Motor neuron (in vitro differentiated cells): ENCODE measurements at places on chromosomes 6 and 20.

DNA sequence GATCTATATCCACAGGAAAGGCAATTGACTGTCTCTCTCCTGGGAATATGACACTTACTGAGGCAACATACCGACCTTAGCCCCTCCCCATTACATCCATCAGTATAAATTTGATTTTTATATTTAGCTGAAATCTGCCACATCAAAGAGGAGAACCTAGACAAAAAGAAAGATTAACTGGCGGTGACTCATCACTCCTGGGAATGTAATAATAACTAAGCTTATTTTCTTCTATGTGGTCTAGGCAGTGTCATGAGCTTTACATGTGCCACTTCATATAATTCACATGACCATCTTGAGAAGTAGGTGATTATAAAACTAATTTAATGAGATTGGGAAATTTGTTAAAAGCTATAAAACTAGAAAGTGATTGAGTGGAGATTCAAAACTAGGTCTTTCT lies 520.0 kb upstream of the HS3ST5 start:
- ATAC-seq: peak; percentile 98

DNA sequence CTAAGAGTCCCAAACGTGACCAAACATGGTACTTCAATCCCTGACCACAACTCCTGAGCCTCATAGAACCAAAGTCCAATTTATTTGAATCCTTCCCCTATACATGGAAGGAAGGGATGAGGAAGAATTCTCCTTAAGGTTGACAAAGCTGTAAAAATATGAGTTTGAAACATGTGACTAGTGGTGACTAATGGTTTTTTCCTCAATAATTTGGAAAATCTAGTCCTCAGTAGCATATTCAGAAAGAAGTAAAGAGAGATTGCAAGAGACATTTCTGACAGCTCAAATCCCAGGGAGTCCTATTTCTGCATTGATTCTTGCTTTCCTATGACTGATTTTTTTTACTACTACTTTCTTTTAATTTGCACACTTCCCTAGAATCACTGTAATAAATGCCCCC lies 443.7 kb downstream of the FRK start:
- no peak for ATAC-seq

GRCh38 chr20:23629017-23629541 lies 8.7 kb downstream of the CST3 start:
- ATAC-seq: peak; percentile 59

GRCh38 chr20:38915355-38915754 lies 10.9 kb upstream of the FAM83D start:
- no peak for ATAC-seq

DNA sequence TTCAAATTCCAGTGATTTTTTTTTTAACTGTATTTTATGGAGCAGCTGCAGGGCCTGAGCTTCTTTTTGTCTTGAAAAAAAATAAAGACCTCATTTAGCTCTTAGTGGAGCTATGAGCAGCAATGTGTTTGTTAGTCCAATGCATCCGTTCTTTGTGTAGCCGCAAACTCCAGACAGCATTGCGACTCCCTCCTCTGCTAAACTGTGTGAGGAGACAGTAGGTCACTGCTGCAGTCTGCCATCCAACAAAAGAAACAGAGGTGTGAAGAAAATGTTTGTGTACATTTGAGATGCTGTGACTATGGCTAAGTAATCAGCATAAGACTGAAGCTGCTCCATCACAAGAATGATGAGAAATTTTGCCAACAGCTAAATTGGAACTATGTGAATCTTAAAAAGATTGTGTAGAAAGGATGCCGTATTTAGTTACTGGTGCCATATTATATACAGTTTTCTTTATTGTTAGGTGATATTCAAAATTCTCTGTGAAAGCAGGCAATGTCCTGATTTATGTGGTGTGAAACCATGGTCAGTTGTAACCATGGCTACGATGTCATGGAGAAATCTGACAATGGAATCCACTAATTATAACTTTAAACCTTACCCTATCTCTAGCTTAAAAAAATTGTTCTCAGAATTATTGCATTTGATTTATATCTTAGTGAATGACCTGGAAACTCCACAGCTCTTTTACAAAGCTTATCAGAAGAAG lies 428.8 kb upstream of the EPHA7 start:
- ATAC-seq: peak; percentile 97

GRCh38 chr20:63191400-63191799 lies 24.5 kb downstream of the YTHDF1 start:
- no peak for ATAC-seq

- no peak for ATAC-seq
These were observed 37.8 kb downstream of the TAF8 start for GRCh38 chr6:42088101-42088591.

- ATAC-seq: no peak
These were observed 163.6 kb downstream of the SLC16A10 start for GRCh38 chr6:111250791-111251354.

GRCh38 chr6:107019047-107019446 lies 9.0 kb upstream of the MTRES1 start:
- no peak for ATAC-seq

DNA sequence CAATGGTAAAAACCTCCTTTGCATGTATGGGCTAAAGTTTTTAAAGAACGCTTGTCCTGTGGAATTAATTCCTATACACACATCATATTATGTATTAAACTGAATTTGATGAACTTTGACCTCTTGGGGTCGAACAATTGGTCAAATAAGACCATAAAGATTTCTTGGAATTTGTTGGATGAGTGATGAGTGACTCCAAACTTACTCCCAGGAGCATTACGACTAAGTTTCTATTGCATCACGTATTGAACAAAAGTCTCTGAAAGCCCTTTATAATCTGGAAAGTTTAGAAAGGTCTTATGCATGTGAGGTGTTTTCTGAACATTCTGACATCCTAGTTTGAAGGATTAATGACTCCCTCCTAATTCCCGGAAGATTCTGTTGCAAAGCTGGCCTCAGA lies 126.9 kb upstream of the BMP5 start:
- no peak for ATAC-seq

GRCh38 chr6:81235512-81235911 lies 517.0 kb downstream of the TENT5A start:
- ATAC-seq: no peak

- no peak for ATAC-seq
These were observed 1.4 kb downstream of the TRIM15 start for GRCh38 chr6:30164714-30165113.

GRCh38 chr20:496126-496696 lies 33.9 kb upstream of the TBC1D20 start:
- ATAC-seq: no peak

DNA sequence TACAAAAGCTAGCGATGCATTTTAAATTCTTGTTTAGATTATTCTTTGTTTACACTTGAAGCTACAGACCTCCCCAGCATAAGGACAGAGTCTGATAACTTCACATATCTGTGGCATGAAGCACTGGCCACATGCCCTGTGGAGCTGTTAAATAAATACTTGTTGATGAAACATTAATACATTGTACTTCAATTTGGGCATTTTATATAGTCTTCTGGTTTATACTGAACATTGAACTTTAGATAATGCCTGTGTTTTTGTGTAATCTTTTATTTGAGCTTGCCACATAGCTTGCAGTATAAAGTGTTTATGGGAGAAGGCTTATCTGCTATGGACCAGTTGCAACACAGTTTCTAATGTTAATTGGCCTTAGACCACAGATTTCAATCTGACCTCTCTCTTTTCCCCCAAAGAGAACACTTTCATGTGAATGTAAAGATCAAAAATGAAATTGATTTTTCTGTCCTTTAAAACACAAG lies 48.2 kb downstream of the FRK start:
- no peak for ATAC-seq

- no peak for ATAC-seq
These were observed 362.7 kb upstream of the MMS22L start for GRCh38 chr6:97645757-97646156.

DNA sequence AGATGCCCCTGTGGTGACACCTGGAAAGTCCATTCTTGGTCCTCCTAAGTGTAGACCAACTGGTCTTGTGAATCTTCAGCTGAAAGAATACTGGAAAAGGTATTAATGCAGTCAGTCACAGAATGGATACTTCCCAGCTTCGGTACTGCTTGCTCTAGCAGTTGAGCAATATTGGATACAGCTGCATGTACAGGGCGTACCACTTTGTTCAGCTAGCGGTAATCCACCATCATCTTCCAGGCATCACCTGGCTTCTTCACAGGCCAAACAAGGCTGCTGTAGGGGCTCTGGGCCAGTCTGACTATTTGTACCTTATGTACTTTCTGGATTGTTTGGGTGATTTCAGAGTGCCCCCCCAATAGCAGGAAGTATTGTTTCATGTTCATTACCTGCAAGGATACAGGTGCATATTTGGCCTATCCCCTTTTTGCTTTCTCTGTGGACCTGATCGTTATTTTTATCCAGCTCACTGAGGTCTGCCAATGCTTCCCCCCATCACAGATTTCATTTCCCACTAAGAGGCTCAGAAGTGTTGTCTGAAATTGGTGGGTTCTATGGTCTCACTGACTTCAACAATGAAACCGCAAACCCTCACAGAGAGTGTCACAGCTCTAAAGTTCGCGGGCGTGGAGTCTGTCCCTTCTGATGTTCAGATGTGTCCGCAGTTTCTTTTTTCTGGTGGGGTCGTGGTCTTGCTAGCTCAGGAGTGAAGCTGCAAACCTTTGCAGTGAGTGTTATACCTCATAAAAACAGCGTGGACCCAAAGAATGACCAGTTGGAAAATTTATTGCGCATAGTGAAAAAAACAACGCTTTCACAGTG lies 52.2 kb downstream of the TRIM27 start:
- no peak for ATAC-seq

DNA sequence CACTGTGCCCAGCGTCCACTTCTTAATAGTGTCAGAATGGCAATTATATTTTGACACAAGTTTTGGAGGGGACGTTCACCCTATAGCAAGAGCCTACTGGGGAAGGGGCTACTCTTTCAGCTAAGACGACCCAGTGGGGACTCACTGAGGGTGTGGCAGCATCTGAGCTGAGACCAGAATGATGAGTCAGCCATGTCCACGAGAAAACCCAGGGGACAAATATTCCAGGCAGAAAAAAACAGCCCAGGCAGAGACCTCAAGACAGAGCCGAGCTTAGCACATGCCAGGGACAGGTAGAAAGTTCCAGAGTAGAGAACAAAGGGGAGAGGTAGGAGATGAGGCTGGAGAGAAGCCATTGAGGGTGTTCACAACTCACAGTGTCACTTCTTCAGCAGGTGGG lies 11.2 kb downstream of the CNBD2 start:
- peak; percentile 82 for ATAC-seq

GRCh38 chr20:63290677-63291472 lies 2.1 kb upstream of the COL20A1 start:
- ATAC-seq: peak; percentile 44
